ENCODE measurements at places on chromosomes 7 and 10.

DNA sequence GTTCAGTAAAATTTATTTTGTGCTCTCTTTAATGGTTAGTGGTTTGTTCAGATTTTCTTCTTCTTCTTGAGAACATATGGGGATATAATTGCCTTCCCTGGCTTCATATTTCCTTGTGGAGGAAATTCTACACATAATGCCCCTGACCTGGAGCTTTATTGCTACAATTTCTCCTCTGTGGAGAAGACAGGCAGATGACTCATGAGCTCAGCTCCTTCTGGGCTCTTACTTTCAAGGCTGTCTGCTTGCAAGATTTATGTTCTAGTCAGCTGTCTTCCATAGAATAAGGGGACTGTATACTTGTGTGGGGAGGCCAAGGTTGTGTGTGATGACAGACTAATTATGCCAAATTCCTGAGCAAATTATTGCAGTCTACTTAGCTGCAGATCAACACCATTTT lies 1.6 kb downstream of the LRRD1 start:
- no peak for DNase-seq

DNA sequence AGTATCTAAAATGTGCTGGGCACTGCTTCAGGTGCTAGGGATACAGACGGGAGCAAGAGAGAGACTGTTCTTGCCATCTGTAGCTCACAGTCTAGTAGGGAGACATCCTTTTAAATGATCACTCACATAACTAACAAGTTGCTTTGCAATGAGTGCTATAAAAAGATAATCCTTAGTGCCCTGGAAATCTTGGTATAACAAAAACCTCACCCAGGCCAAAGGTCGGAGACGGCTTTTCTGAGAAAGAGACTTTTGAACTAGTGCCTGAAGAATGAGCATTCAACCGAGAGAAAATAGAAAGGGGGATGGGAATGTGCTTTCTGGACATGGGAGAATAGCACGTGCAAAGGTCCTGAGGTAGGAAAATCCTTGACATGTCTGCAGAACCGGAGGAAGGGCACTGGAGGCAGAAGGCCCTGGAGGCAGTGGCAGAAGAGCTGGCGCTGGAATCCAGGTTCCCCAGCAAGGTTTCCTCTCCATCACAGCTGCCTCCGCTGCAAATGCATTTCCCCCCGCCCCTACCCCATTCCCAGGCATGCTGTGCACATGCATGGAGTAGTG lies 89.4 kb downstream of the COL13A1 start:
- no peak for DNase-seq

DNA sequence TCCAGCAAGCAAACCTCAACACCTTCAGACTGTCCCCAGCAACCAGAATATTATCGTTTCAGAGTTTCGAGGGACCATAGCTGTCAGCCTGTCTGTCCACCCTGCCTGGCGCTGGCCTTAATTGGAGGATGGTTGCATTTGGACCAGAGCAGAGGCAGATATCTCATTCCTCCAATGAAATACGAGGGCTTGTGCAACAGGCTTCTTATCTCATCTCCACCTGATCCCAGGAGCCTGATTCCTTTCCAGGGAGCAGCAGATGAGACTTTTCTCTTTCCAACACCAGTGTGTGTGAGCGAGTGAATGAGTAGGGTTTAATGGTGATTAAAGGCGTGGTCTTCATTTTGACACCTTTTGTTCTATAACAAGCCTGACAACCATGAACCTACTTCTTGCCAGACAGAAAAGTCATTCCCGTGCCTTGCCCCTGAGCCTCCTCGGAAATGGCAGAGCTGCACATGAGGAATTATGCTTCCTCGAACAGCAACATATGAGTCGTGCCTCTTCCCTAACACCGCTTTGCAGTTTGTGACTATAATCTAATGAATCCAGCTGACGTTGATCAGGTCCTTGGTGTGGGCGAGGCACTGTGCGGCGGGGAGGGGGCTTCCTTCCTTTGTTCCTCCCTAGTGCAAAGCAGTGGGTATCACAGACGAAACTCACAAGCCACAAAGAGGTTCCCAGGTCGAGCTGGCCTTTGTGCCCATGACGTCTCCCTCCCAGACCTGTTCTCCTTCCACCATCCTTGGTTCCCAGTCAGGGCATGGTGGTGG lies 147.4 kb downstream of the CUX1 start:
- DNase-seq = no peak

GRCh38 chr7:129764247-129765084 lies 152.9 kb downstream of the NRF1 start:
- no peak for DNase-seq

DNA sequence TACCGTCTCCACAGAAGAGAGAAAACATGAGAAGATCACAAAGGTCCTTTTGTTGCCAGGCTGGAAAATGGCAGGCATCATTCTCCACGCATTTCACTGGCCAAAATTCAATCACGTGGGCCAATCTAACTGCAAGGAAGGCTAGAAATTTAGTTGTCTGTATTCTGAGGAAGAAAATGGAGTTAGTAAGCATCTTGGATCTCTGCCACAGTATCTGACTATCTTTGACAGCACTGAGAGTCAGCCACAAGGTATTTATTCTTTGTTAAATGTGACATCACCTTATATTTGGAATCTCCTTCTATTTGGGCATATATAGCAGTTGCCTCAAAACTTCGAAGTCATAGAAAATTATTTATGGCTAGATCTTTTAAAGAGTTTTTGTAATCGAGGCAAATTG lies 213.9 kb downstream of the NSUN6 start:
- DNase-seq = peak; percentile 12

GRCh38 chr7:23544913-23545354 lies 13.2 kb upstream of the TRA2A start:
- peak; percentile 71 for DNase-seq

DNA sequence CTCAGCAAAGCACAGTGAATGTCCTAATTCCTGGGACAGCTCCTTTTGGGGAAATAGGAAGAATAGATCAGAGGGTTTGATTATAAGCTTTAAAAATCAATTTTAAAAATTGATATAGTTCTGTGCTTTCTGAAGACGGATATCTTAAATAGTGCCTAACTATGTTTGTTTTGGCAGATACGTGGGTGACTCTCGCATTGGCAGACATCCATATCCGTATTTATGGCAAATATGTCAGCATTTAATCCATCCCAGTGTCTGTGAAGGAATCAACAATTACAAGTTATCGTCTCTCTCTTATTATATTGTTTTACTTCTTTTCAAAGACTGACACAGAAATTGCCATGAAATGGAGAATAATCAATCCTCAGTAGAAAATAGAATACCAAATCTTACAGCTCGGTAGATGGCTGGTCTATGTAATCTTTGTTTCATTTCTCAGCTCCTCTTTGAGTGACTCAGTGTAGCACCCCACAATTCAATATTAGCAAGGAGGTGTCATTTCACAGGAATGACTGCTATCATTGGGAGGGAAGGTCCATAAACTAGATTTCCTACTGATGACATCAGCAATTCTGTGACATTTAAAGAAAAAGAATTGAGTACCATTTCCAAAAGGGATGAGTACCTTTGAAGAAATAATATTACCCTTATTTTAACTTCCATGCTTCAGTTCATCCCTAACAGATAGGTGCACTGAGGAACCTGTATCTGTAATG lies 186.4 kb upstream of the NFE2L3 start:
- no peak for DNase-seq

DNA sequence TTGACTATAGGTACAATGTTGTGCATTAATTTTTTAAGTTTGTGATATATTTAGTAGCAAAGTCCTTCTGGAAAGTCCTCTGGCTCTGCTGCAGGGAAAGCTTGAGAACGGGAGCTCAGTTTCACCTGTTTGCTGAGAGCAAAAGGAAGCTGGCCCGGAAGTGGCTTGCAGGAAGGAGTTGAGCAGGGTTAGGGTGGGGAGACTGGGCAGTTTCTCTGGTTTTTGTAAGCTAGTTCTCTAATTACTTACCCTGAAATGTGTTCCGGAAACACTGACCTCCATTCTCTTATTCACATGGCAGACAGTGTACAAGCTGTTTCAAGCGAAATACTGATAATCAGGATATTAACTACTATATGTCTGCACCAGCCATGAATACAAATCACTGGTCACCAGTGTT lies 22.3 kb downstream of the MAP3K8 start:
- no peak for DNase-seq

GRCh38 chr10:127698886-127699285 lies 38.1 kb upstream of the FOXI2 start:
- DNase-seq = no peak

DNA sequence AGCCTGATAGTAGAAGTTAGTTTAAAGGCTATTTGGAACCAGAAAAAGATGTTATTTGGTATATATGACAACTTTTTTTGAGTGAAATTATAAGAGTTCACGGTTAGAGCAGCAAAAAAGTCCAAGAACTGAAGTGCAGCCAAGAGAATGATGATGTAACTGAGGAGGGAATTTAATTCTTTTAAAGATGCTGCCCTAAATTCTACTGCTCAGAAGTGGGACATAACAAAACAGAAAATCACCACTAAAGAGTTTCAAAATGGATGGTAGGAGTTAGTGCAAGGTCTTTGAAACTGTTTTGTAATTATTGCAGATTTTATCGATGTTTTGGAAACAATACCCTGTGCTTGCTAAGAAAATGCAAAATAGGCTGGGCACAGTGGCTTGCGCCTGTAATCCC lies 6.5 kb downstream of the SAMD8 start:
- no peak for DNase-seq

GRCh38 chr7:84462259-84462658 lies 267.7 kb upstream of the SEMA3A start:
- no peak for DNase-seq

GRCh38 chr10:50917486-50917885 lies 32.1 kb upstream of the A1CF start:
- DNase-seq = no peak

DNA sequence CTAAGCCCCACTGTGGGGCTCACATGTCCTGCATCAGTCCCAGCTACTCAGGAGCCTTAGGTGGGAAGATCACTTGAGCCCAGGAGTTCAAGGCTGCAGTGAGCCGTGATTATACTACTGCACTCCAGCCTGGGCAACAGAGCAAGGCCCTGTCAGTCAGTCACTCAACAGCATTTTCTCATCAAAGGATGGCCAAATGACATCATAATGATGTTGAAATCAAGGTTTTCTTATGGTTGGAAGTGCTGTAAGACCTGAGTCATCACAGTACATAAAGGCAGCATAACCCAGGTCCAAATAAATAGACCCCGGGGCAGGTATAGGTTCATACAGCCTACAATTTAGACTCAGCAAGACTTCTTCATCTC lies 341.1 kb downstream of the PARD3 start:
- DNase-seq = no peak

GRCh38 chr10:17435953-17436352 lies 18.4 kb downstream of the ST8SIA6 start:
- DNase-seq = no peak

DNA sequence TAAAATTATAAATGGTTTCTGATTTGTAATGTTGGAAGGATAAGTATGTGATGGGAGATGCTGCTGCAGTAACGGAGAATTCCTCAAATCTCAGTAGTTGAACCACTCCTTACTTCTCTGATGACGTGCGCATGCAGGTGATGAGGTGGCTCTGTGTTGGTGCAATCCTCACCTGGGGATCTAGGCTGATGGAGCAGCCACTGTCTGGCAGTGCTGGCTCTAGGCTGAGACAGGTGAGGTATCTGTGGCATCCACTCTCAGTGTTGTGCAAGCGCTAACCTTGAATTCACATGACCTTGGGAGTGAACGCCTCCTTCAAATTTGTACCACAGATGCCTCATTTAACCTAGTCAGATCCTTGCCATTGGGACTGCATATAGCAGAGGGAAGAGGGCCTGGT lies 35.0 kb downstream of the LHFPL3 start:
- no peak for DNase-seq

- DNase-seq = no peak
Measured at GRCh38 chr10:43816351-43817321, 168.0 kb upstream of the ZNF32 start.

DNA sequence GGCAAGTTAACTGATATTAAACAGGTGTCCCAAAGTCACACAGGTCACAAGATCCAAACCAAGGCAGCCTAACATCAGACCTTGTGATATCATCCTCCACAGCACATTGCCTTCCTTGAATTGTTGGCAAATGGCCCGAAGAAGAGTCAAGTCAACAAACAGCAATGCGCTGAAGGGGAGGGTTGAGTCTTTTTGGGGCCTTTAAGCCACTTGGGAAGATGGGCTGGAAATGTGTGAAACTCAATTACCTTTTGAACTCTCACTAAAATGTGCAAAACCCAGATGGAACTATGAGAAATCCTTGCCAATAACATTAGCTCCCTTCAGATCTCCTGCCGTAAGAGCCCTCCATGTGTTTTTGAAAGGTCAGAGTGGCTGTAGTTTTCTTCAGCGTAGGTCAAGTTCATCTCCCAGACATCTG lies 47.9 kb upstream of the STK17A start:
- no peak for DNase-seq

DNA sequence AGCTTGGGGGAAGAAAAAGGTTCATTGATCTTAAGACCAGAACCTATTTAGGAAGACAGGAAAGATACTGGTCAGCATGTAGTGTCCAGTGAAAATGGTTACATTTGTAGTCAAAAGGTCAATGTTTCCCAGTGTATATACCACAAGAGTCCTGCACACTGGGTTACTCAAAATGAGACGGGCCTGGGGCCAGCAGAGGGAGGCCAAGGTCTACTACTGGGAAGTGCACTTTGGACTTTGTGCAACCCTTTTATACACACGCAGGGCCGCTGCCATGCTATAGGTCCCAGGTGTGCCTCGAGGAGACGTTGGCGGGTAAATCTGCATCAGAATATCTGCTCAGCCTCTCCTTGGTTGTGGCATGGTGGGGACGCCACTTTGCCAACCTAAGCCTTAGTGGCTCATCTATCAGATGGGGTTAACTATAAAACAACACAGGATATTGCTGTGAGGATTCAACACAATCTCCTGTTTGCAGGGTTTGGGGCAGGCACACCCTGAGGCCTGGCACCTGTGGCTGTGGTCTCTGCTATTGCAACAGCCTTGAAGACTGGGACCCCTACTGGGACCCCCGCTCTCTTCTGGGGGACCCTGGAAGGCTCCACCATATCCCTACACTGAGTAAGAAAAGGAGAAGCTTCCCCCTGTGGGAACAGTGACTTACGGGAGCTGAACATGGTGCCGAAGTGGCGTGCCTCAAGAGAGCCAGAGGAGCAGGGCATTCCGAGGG lies 19.7 kb downstream of the CLRN3 start:
- DNase-seq = no peak

GRCh38 chr7:79298145-79298760 lies 155.2 kb downstream of the MAGI2 start:
- DNase-seq = peak; percentile 35

GRCh38 chr7:11297764-11298163 lies 324.1 kb downstream of the PHF14 start:
- no peak for DNase-seq

Measured in SHP77 treated with DMSO at 0.1 percent for 48 hours (cell line).